Left lung (tissue), 14 donors: ENCODE measurements at places on chromosomes 7 and 10. TPM values are rescaled to one million over a fixed set of nuclear protein-coding genes. Genes with fewer than 3 reads are reported as not detected.
A peak's percentile ranks its signal among the peaks of the same experiment; 100 is the strongest.

- no peak for DNase-seq
Observed at GRCh38 chr10:69458430-69459100, 7.3 kb downstream of the TSPAN15 start.

The NME8 gene
- total RNA-seq: 0.32 TPM

GRCh38 chr7:7329326-7329725 is 147.0 kb downstream of the C1GALT1 start:
- no peak for DNase-seq

GRCh38 chr7:74284781-74285259 is 4.4 kb upstream of the CLIP2 start:
- no peak for DNase-seq

The SVOPL gene
- total RNA-seq: not detected

DNA sequence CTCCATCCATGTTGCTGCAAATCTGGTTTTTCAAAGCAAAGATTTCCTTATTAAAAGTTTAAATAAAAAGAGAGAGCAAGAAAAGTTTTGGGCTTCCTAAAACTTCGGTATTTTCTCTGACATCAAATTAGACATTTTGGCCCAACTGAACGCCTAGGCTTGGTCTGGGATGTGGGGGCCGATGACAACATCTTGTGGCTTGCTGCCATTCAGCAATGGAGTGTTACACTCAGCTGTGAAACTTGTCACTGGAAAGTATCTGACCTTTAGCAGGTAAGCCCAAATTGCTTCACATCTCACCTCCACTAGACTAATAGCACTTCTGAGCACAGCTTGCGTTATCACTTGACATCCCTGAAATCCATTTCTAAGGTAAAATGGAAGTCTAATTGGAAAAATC is 320.6 kb downstream of the GATA3 start:
- no peak for DNase-seq

The PLA2G12B gene
- 0.65 TPM for total RNA-seq

DNA sequence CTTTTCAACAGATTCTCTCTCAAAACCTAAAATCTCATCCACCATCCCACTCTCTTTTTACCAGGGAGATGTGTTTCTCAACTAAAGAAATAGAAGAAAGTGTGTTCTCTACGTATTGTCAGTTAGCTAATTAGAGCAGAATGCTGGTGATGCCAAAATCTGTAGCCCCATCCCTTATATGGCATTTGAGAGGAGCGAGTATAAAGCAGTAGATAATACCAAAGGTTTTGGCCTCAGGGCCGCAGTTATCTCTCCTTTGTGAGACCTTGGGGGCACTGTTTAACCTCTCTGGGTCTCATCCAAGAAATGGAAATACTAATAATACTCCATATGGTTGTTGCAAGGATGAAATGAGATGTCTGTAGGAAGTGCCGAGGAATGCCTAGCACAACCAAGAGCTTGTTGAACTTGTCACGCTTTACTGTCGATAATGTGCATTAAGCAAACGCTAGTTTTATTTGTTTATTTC is 456 bp upstream of the DLD start:
- no peak for DNase-seq

DNA sequence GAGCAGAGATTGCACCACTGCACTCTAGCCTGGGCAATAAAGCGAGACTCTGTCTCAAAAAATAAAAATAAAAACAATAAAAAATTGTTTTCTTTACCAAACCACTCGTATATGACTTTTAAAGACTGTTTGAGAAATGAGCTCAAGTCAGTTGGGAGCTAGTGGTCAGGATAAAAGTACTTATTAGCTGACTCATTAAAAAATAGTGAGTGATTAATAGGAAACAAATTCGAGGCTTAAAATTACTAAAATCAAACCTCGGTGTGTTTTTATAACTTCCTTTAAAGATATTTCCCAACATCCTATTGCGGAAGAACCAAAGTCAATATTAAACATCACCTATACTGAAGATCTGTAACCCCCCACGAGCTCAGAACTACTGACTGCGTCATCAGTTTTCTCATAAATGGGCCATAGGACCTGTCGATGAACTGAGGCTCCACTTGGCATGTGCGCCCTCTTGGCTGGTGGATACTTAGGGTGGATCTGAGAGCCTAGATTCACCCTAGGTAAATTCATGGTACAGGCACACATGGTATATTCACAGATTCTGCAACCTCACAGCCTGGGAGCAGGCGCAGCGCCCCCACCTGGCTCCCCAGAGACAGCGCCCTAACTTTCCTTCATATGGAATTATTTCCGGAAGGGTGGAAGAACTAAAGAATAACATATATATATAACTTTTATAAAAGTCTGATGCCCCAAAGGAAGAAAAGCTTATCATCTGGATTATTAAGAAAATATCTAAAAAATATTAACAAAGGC is 9.2 kb downstream of the MKI67 start:
- DNase-seq: no peak

The RARRES2 gene
- 162 TPM for total RNA-seq

The PTPN20 gene
- 7.1 TPM for total RNA-seq

The GRM3 gene
- total RNA-seq: not detected

GRCh38 chr7:152423991-152424347 is 11.8 kb downstream of the KMT2C start:
- DNase-seq: no peak

GRCh38 chr10:4354382-4354812 is 471.6 kb upstream of the AKR1E2 start:
- no peak for DNase-seq

DNA sequence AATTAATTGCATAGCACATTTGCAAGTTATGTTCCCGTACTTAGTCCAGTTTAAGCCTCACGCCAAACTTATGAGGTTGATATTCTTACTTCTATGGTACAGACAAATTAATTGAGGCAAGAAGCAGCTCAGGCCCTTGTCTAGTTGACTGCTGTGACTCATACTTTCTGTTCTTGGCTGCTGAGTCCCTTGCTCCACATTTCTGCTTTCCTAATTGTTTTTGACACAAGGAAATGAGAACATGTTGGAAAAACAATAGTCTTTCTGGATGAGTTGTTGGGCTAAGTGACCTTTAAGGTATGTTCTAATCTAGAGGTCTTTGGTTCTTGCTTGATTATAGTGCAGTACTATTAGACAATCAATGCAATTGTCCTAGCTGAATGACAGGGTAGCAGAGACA is 331.8 kb downstream of the NRG3 start:
- no peak for DNase-seq

- no peak for DNase-seq
Observed at GRCh38 chr7:147509541-147510200, 1080.9 kb upstream of the C7orf33 start.

- no peak for DNase-seq
Observed at GRCh38 chr10:50395851-50396250, 144.5 kb upstream of the ASAH2 start.

GRCh38 chr7:72493850-72494661 is 81.9 kb upstream of the CALN1 start:
- peak; percentile 72 for DNase-seq

- DNase-seq: no peak
Observed at GRCh38 chr10:75547391-75548298, 116.2 kb downstream of the LRMDA start.

GRCh38 chr10:102596506-102596971 is 47.7 kb upstream of the TRIM8 start:
- DNase-seq: no peak

The LOXL4 gene
- 2.5 TPM for total RNA-seq

- no peak for DNase-seq
Observed at GRCh38 chr7:145645135-145645515, 471.5 kb upstream of the CNTNAP2 start.

GRCh38 chr7:130329681-130330080 is 14.9 kb upstream of the CPA5 start:
- no peak for DNase-seq
